Amniotic epithelial cell (primary cell): ENCODE measurements at places on chromosomes 3 and 15.
A peak's percentile ranks its signal among the peaks of the same experiment; 100 is the strongest.

GRCh38 chr3:184604615-184605290 lies 43.2 kb downstream of the EPHB3 start:
- no peak for DNase-seq

DNA sequence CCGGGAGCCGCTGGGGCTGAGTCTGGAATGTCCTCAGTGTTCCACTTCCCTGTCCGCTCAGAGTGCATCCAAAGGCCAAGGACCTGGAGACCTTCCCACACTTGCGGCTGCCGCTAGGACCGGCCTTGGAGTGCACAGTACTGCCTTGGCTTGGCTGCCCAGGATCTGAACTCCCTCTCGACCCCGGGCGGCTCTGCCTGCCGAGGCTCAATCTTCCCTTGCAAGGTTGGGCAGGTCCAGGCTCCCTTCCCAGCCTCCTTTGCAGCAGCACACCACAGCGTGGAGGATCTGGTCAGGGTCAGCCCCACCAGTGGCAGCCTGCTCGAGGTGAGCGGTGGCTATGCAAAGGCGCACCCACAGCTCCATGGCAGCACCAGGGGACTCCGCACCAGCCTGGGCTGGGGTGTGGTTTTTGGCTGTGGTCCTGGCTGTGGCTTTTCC lies 69.2 kb downstream of the PLXNA1 start:
- no peak for DNase-seq

DNA sequence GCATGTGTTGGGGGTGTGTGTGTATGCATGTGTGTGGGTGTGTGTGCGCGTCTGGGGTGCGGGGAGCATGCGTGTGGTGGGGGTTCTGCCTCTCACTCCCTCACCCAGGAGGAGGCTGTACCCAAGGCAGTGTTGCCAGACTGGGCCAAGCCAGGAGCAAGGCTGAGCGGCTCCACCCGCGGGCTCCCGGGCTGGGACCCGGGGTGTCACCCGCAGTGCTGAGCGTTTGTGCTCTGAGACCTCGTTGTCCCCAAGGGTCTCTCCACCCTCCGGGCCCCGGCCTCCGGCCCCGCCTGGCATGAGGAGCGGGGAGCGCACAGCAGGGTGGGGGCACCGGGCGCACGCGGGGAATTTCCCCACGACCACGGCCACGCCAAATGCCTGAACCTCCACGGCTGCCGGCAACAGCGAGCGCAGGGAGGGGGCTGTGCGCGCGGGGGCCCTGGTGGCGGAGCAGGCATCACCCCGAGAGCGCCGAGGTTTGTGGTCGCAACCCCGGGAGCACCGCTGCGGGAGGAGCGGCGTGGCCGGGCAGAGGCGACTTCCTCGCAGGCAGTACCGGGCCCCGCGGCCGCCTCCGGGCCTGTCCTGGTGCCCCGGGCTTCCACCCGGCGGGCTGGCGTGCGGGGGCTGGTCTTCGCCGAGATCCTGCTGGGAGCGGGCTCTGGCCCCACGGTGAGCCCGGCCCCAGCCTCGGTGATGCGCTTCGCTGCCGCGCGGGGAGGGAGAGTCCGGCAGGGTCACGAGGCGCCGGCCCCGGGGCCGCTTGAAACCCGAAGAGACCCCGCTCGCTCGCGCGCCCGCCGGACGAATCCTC lies 7.4 kb upstream of the OCA2 start:
- no peak for DNase-seq

DNA sequence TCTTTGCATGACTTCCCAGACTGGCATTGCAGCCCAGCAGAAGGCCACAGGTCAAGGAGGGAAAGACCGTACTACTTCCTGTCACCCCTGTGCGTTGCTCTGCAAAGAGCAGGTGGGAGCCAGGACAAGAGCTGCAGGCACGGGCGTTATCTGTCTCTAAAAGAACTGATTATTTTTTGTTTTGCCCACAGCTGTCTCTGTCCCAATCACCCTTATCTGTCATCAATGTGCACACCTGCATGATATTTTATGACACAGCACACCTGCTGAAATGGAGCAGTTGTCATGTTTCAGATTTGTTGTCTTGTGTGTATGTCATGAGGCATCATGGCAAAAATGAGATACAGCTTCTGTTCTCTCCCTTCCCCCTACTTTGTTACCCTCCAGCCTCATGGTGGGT lies 58.8 kb downstream of the SLCO3A1 start:
- no peak for DNase-seq

GRCh38 chr3:183298701-183299153 lies 45.7 kb downstream of the B3GNT5 start:
- DNase-seq, result peak; percentile 94

DNA sequence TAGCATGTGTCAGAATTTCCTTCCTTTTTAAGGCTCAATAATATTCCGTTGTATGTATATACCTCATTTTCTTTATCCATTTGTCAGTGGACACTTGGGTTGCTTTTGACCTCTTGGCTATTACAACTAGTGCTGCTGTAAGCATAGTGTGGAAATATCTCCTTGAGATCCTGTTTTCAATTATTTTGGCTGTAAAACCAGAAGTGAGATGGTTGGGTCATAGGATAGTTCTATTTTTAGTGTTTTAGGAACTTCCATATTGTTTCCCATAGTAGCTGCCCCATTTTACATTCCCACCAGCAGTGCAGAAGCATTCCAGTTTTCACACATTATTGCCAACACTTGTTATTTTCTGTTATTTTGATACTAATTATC lies 70.4 kb upstream of the C15orf39 start:
- DNase-seq, result no peak

GRCh38 chr3:18134386-18135059 lies 290.6 kb downstream of the SATB1 start:
- peak; percentile 32 for DNase-seq

- DNase-seq, result no peak
Measured at GRCh38 chr3:133152056-133152455, 113.9 kb downstream of the TMEM108 start.

GRCh38 chr15:29638781-29639180 lies 183.5 kb downstream of the TJP1 start:
- DNase-seq, result peak; percentile 6

DNA sequence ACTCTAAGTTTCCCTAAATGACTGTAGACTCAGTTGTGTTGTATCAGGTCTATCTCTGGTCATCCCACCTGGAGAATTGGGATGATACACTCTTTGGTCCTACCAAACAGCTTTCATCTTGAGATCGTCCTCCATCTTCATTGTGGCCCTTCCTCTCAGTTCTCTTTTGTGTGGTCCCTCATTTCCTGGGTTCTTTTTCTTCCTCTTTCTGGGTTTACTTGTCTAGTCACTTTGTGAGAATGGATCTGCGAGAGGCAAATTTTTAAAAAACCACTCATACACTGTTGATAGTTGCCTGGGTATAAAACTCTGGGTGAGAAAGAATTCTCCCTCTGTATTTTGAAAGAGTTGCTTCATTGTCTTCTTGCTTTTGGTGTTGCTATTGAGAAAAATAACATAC lies 6.0 kb upstream of the AMOTL2 start:
- no peak for DNase-seq

- peak; percentile 67 for DNase-seq
Measured at GRCh38 chr3:182212479-182213076, 500.9 kb downstream of the SOX2 start.

GRCh38 chr3:58131101-58131825 lies 79.5 kb downstream of the DNASE1L3 start:
- peak; percentile 16 for DNase-seq

GRCh38 chr3:140316466-140316865 lies 361.4 kb upstream of the TRIM42 start:
- DNase-seq, result no peak

- no peak for DNase-seq
Measured at GRCh38 chr3:116153174-116153573, 292.1 kb downstream of the LSAMP start.

DNA sequence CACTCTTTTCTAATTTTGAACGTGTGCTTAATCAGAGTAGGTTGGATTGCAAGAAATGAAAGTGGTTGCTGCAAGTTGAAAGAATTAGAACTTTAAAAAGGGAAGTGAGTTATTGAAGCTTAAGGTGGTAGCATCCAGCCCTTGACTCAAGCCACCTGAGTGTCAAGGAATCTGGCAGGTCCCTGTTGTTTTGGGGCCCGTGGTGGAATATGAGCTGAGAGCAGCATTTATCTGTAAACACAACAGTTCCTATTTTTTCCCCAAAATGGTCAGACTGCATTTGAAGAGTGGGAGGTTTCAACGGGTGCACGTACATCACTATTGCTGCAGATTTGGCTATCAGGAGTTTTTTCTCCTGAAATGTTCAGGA lies 1.7 kb downstream of the ITPR1 start:
- no peak for DNase-seq

GRCh38 chr15:60243769-60244168 lies 154.0 kb downstream of the ANXA2 start:
- peak; percentile 16 for DNase-seq

DNA sequence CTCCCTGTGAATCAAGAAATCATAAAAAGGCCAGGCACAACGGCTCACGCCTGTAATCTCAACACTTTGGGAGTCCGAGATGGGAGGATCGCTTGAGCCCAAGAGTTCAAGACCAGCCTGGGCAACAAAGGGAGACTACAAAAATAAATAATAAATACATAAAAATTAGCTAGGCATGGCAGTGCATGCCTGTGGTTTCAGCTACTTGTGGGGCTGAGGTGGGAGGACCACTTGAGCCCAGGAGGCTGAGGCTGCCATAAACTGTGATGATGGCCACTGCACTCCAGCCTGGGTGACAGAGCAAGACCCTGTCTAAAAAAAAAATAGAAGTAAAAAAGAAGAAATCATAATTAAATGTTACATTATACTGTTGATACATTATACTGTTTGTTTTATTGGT lies 28.0 kb upstream of the DCUN1D1 start:
- DNase-seq, result peak; percentile 8

- DNase-seq, result no peak
Measured at GRCh38 chr3:140902791-140903190, 38.8 kb upstream of the SLC25A36 start.

GRCh38 chr3:107184375-107184774 lies 192.9 kb upstream of the CCDC54 start:
- DNase-seq, result no peak

- no peak for DNase-seq
Measured at GRCh38 chr15:47405365-47406162, 311.7 kb upstream of the SEMA6D start.

DNA sequence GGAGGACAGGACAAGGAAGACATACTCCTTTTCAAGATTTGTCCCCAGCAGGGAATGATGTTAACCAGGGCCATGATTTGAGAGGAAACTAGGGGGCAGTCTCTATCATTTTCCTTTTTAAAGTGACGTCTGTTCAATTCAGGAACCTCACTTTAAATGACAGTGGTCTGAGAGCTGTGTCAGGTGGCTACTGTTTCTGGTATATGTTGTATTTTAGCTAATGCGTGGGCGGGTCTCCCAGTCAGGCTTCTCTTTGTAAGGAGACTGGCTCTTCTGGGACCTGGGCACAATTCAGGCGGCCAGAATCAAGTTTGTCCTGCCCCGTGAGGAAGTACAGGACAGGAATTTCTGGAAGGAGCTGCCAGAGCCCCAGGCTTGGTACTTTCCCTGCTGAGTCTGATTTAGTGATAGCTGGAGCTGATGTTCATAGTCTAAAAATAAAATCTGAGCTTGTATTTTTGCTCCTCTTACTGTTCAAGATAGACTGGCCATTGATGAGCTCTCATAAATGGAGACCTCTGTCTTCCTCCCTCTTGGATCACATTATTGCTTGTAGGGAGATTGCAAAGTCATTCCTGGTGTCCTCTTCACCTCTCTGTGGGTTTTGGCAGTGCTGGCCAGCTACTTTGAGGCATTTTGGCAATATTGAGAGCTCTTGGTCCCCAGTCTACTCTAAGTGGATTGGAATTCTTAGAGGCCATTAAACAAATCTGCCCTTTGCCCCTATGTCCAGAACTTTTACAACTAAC lies 25.6 kb downstream of the SQOR start:
- no peak for DNase-seq

- peak; percentile 19 for DNase-seq
Measured at GRCh38 chr15:32908135-32908801, 190.5 kb downstream of the GREM1 start.

- no peak for DNase-seq
Measured at GRCh38 chr3:132966374-132966773, 71.8 kb upstream of the TMEM108 start.

- no peak for DNase-seq
Measured at GRCh38 chr3:64853456-64853855, 165.7 kb upstream of the ADAMTS9 start.

DNA sequence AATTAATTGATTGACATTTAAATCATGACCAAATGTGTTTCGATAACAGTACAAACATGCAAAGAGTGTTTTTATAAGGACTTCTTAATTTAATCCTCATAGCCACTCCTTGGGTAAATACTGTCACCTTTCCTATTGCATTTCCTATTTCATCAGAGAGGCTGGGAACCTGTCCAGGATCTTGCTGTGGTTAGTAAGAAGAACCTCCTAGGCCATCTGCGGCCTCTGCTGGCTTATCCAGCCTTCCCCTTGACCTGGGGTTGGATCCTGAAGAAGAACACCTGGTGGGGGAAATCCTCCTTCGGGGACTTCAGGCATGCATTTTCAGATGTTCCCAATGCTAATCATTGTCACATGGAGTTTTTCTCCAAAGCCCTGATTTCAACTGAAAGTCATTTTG lies 25.5 kb downstream of the GLDN start:
- DNase-seq, result peak; percentile 81

DNA sequence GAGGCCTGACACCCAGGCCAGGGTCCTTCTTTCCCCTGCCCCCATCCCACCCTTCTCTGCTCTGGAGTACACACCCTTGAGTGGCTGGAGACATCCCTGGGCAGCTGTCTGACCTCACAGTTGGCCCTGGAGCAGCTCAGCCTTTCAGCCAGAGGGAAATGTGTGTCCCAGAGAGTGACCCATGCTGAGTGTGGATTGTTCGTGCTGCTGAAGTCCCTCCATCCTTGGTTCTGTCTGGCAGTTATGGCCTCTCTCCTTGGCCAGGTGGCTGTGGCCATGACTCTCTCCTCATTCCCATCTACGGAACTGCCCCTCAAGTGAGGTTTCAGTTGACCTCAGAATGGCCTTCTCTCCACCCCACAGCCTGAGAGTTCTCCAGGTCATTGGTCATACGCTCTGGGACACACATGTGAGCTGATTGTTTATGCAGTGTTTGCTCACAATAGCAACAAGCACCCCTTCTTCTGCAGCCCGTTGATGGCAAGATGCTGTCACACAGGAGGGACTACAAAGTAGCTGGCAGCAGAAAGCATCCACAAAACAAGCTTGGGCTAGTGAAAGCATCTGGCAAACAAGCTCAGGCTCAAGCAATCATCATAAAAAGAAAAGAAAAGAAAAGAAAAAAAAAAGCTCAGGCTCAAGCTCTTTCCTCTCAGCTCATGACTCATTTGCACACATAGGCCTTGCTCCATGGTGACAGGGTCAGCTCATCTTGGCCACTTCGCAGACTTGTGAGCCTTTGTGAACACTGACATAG lies 55.3 kb upstream of the ITGA11 start:
- peak; percentile 24 for DNase-seq

DNA sequence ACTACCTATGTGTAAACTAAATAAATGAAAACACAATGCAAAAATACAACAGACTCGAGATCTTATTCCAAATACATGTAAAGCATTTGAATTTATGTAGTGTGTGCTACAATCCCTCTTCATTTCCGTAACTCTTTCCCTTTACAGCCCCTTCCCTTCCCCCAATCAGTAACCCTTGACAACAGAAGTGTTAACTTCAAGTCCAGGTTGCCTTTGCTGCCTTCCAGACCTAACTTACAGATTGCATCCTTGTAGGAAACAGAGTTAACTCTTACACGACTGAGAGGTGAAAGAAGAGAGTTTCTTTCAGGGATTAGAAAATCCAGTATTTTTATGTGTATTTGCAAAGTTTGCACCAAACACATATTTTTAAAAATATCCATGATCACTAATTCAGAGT lies 1.4 kb upstream of the ROBO1 start:
- no peak for DNase-seq
